Transverse colon (tissue), 4 donors: ENCODE measurements at places on chromosomes 6 and 20.

DNA sequence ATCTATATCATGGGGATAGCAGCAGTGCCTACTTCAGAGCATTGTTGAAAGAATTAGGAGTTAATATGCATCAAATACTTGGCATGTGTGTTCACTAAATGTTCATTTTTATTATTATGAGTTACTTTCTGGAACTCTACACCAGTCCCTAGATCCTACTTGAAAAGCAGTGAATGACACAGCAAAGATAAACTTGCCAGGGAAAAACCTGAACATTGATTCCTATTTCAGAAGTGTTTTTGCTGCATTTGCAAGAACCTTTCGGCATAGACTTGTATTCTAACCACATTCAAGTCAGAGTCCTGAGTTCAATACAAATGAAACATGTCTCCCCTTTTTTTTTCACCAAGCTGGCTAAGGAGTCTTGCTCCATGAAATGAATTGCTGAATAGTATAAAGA is 187.4 kb upstream of the TAB2 start:
- no peak overlapping the region for H3K27ac ChIP-seq
- no peak for DNase-seq
- no peaks in the 10 kb centered on the region for H3K36me3 ChIP-seq
- no peaks in the 10 kb centered on the region for H3K27me3 ChIP-seq

DNA sequence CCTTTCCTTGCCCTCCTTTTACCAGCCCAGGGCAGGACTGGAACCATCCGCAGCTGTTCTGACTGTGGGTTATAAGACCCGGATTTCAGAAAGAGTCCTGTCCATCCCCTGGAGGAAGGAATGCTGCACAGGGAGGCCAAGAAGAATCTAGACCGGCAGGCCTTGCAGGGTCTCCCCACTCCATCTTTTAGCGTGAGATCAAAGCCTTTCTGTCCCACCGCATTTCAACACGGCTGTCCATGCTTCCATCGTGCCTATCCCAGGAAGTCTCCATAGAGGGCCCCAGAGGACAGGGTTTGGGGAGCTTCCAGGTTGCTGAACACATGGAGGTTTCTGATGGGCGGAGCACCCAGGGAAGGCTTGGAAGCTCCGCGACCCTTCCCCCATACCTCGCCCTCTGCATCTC is 79.3 kb upstream of the AGPAT4 start:
- DNase-seq, result no peak
- H3K4me3 ChIP-seq, result no peak overlapping the region
- H3K27me3 ChIP-seq, result no peaks in the 10 kb centered on the region
- H3K36me3 ChIP-seq, result no peaks in the 10 kb centered on the region
- no peak overlapping the region for H3K27ac ChIP-seq
- H3K4me1 ChIP-seq, result no peaks in the 10 kb centered on the region

- peaks cover 3% of the 10 kb centered on the region for H3K27me3 ChIP-seq
- no peaks in the 10 kb centered on the region for H3K36me3 ChIP-seq
- no peaks in the 10 kb centered on the region for H3K4me1 ChIP-seq
- DNase-seq, result no peak
- H3K27ac ChIP-seq, result no peak overlapping the region
These were observed 26.6 kb upstream of the SRSF6 start for GRCh38 chr20:43431134-43431519.

DNA sequence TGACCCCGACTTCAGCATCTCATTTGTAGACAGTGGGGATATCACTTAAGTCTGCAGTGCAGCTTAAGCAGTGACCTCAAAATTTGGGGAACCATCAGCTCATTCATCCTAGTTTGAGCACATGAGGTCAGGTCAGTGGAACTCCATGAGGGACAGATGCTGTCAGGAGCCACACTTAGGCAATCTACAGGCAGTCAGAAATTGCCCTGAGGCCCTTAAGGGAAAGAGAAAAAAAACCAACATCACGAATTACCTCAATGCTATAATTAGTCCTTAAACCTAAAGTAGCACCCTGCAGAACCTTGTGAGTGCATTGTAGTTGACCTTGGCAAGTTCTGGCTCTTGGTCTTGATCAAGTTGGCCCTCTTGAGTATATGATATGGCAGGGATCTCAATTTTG is 21.1 kb downstream of the TMEM74B start:
- no peak overlapping the region for H3K4me3 ChIP-seq
- H3K4me1 ChIP-seq, result no peaks in the 10 kb centered on the region
- H3K27me3 ChIP-seq, result no peaks in the 10 kb centered on the region
- DNase-seq, result no peak
- H3K27ac ChIP-seq, result no peak overlapping the region
- no peaks in the 10 kb centered on the region for H3K36me3 ChIP-seq

DNA sequence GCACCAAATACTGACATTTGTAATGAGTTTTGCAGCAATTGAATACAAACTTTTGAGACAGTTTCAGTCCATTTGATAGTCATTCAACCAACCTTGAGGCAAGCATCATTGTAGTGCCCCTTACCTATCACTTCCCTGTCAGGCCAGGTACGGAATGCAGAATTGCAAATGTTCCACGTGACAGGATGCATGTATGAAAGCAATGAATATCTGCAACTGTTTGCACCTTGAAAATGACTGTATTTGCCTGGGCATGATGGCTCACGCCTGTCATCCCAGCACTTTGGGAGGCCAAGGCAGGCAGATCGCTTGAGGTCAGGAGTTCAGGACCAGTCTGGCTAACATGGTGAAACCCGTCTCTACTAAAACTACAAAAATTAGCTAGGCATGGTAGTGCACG is 146.0 kb upstream of the SCGN start:
- no peaks in the 10 kb centered on the region for H3K27me3 ChIP-seq
- no peaks in the 10 kb centered on the region for H3K4me1 ChIP-seq
- H3K36me3 ChIP-seq, result no peaks in the 10 kb centered on the region
- no peak overlapping the region for H3K27ac ChIP-seq

DNA sequence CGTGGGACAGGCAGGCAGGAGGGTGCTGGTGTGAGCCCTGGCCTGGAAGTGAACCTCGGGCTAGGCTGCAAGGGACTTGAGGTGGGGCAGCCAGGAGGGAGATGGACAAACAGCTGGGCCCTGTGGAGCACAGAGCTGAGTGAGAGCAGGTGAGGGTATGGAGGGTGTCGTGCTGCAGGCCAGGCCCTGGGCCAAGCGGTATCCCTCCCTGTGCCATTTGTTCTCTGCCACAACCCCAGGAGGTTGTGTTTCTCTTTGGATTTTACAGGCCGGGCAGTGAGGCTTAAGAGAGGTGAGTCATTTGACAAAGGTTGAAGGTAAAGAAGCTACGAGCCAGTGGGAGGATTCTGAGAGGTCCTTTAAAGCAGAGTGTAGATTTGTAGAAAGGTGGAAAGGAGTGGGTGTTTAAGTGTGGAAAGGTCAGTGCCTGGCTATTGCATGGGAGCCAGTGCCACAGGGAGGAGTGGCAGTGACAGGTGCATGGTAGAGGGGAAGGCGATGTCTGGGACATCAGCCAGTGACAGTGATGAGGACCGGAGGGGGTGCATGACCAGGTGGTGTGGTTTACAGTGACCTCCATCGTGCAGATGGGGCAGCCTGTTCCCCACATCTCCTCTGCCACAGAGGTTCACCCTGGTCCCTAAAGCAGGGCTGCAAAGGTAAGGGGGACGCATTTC is 39.8 kb downstream of the GMPR start:
- H3K36me3 ChIP-seq, result no peaks in the 10 kb centered on the region
- no peaks in the 10 kb centered on the region for H3K27me3 ChIP-seq
- no peak for DNase-seq
- no peak overlapping the region for H3K27ac ChIP-seq
- no peak overlapping the region for H3K4me3 ChIP-seq
- H3K4me1 ChIP-seq, result no peaks in the 10 kb centered on the region

- H3K4me1 ChIP-seq, result no peaks in the 10 kb centered on the region
- H3K27me3 ChIP-seq, result no peaks in the 10 kb centered on the region
- no peak for DNase-seq
- H3K36me3 ChIP-seq, result no peaks in the 10 kb centered on the region
- H3K4me3 ChIP-seq, result no peak overlapping the region
- H3K27ac ChIP-seq, result no peak overlapping the region
These were observed 151.7 kb upstream of the AKAP12 start for GRCh38 chr6:151087861-151088598.

GRCh38 chr20:9241721-9242427 is 173.0 kb downstream of the PLCB4 start:
- H3K36me3 ChIP-seq, result no peaks in the 10 kb centered on the region
- H3K4me1 ChIP-seq, result peaks cover 18% of the 10 kb centered on the region
- no peak overlapping the region for H3K4me3 ChIP-seq
- peak; percentile 19 for DNase-seq
